K562 (cell line): ENCODE measurements at places on chromosomes 12 and 14. TPM values are rescaled to one million over a fixed set of nuclear protein-coding genes. Genes with fewer than 3 reads are reported as not detected.

GRCh38 chr12:76187177-76187576, 102.7 kb upstream of the NAP1L1 start:
- no peaks in the 10 kb centered on the region for H3K36me3 ChIP-seq
- no peak overlapping the region for H3K27ac ChIP-seq
- DNase-seq = no peak
- H3K27me3 ChIP-seq = no peaks in the 10 kb centered on the region

- no peaks in the 10 kb centered on the region for H3K36me3 ChIP-seq
- no peak overlapping the region for H3K27ac ChIP-seq
- peaks cover 24% of the 10 kb centered on the region for H3K4me1 ChIP-seq
- no peak overlapping the region for H3K4me3 ChIP-seq
These were observed 88.5 kb downstream of the ADGRD1 start for GRCh38 chr12:131041968-131042833.

DNA sequence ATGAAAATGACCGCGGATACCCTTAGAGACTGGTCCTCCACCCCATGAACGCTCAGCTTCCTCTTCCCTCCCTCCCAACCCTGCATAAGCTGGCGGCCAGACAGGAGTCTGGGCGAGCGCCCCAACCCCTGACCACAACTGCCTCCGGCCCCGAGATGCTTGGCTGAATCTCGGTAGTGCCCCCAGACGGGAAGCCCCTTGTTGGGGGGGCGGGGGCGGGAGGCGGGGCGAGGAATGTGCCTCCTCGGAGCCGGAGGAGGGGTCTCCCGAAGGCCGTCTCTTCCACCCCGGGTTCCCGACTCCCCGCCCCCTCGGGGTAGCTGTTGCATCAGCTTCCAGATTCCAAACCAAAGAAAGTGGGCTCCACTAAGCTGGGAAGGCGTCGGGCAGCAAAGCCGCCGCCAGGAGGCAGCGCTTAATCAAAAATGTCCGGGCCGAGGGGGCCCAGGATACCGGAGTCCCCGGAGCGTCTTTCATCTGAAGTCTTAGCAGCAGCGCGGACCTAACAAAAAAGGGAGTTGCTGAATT, 7.1 kb upstream of the MRPL52 start:
- no peak overlapping the region for H3K27ac ChIP-seq
- no peaks in the 10 kb centered on the region for H3K27me3 ChIP-seq
- H3K4me3 ChIP-seq = no peak overlapping the region
- peak; percentile 87 for DNase-seq
- peaks cover 18% of the 10 kb centered on the region; the same call in 2 of the 3 replicates for H3K4me1 ChIP-seq

GRCh38 chr14:105019861-105020814, 745 bp downstream of the CDCA4 start:
- H3K4me1 ChIP-seq = peaks cover 32% of the 10 kb centered on the region
- no peaks in the 10 kb centered on the region for H3K27me3 ChIP-seq
- DNase-seq = no peak
- H3K36me3 ChIP-seq = peaks cover 27% of the 10 kb centered on the region; the same call in 2 of the 3 replicates
- peak overlapping the region; percentile 83 for H3K4me3 ChIP-seq

DNA sequence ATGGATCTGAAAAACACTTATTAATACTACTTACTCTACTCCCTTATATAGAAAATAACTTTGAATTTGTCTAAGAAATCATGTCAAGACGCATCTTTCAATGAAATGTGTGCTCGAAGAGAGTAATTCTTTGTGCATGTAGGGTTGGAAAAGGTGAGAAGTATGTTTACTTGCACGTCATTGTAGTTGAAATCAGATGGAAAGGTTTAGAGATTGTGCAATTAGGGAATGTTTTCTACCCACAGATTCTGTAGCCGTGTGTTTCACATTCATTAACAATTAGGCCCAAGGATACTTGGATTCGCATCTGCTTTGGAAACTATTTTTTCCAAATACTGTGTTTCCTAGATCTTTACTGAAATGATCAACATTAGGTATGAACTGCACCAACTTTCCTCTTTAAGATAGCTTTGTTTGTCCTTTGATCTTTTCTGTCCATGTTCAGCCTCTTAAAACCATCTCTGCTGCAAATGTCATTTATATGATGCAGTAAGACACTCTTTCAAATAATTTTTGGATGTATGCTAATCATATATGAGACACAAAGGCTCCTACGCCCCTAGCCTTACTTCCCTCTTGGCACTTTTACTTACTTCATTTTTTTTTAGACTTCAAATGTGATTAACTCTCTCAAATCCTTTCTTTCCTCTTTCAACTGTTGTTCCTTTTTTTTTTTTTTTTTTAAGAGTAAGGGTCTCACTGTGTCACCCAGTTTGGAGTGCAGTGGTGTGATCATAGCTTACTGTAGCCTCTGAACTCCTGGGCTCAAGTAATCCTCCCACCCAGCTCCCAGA, 58.0 kb upstream of the PSMA6 start:
- H3K27ac ChIP-seq = no peak overlapping the region
- no peak for DNase-seq
- H3K4me1 ChIP-seq = no peaks in the 10 kb centered on the region
- H3K36me3 ChIP-seq = no peaks in the 10 kb centered on the region

GRCh38 chr14:64461221-64461620, 4.1 kb upstream of the AKAP5 start:
- no peaks in the 10 kb centered on the region for H3K27me3 ChIP-seq
- H3K36me3 ChIP-seq = peaks cover 40% of the 10 kb centered on the region; the same call in 2 of the 3 replicates
- H3K27ac ChIP-seq = no peak overlapping the region
- no peak for DNase-seq
- H3K4me1 ChIP-seq = peaks cover 8% of the 10 kb centered on the region

GRCh38 chr12:124205405-124205804, 89.5 kb upstream of the RFLNA start:
- DNase-seq = no peak
- H3K36me3 ChIP-seq = no peaks in the 10 kb centered on the region

DNA sequence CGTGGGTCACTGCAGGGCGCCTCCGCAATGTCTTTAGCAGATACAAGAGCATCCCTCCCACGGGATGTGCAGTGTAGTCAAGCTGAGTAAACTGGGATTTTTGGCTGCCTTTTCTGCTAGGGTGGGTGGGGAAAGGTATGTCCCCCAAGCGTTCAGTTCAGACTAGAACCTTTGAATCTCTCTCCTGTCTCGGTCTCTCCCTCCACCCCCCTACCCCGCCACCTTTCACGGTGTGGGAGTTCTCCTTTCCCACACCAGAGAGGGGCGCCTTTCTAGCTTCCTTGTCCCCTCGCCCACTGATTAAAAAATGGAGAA, 525 bp upstream of the FAR2 start:
- H3K27me3 ChIP-seq = no peaks in the 10 kb centered on the region
- peak overlapping the region; percentile 47 for H3K4me3 ChIP-seq
- H3K4me1 ChIP-seq = peaks cover 15% of the 10 kb centered on the region; the same call in 1 of the 2 replicates
- peak overlapping the region; percentile 78 for H3K27ac ChIP-seq

GRCh38 chr12:16939871-16940306, 333.9 kb upstream of the LMO3 start:
- no peaks in the 10 kb centered on the region for H3K4me1 ChIP-seq
- peak; percentile 44 for DNase-seq
- H3K4me3 ChIP-seq = no peak overlapping the region
- H3K27ac ChIP-seq = no peak overlapping the region

- H3K36me3 ChIP-seq = no peaks in the 10 kb centered on the region
- no peaks in the 10 kb centered on the region for H3K4me1 ChIP-seq
- DNase-seq = no peak
- H3K4me3 ChIP-seq = no peak overlapping the region
- no peaks in the 10 kb centered on the region for H3K27me3 ChIP-seq
These were observed 67.9 kb upstream of the PDZRN4 start for GRCh38 chr12:41120211-41120610.

Gene BCL11B
- polyA plus RNA-seq = not detected in 2 replicates

- no peak overlapping the region for H3K4me3 ChIP-seq
- no peak overlapping the region for H3K27ac ChIP-seq
- no peaks in the 10 kb centered on the region for H3K4me1 ChIP-seq
These were observed 113.1 kb downstream of the NELL2 start for GRCh38 chr12:44763021-44763420.

Gene STAT2
- polyA plus RNA-seq = 39.1 and 40.1 TPM in 2 replicates

DNA sequence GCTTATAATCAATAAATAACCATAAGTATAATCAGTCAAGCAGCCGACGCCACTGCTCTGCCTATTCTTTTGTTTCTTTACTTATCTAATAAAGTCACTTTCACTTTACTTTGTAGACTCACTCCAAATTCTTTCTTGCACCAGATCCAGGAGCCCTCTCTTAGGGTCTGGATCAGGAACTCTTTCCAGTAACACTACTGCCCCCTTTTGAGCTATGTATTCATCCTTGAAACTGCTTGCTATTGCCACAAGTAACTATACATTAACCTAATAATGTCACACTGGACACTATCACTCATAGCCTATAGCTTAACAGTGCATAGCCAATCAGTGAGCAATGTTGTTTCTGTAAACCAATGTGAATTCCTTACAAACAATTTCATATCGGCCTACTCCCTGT, 2.8 kb upstream of the NID2 start:
- no peak overlapping the region for H3K27ac ChIP-seq
- DNase-seq = no peak
- H3K4me1 ChIP-seq = no peaks in the 10 kb centered on the region
- no peak overlapping the region for H3K4me3 ChIP-seq
- no peaks in the 10 kb centered on the region for H3K36me3 ChIP-seq

DNA sequence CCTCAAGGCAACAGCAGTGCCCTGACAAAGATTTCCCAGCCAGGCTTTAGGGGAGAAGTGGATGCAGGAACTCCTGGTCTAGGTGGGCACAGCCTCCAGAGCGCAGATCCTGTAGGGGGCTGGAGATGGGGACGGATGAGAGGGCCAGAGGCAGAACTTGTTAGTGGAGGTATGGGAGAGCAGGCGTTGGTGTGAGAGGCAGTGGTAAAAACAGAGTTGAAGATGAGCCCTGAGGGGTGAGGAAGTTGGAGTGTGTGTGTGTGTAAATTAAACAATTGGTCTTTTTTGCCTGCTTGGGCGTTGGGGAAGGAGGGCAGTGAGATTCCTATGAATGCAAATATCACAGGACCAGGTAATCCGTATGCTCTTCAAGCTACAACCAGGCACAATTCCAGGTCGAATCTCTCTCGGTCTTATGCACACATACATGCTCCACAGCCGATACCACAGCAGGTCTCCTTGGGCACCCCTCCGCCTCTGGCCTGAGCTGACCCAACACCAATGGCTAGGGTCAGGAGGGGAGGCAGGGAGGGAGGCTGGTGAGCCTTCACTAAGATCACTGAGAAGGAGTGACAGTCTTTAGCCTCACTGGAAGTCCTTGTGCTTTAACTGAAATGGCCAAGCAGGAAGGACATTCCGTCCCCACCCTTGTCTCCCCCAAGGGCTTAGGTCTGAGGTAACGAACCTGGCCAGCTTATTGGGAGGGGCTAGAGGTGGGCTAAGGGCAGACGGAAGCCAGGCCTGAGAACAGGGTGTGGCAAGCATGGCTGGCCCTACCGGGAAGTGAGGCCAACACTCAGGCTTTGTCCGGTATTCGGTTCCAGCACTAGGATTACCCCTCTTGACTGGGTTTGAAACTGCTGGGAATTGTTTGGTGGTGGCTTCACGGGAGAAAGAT, 1.5 kb upstream of the KRT7 start:
- H3K36me3 ChIP-seq = no peaks in the 10 kb centered on the region
- H3K27ac ChIP-seq = no peak overlapping the region
- H3K27me3 ChIP-seq = peaks cover 2% of the 10 kb centered on the region; the same call in 2 of the 3 replicates
- no peak overlapping the region for H3K4me3 ChIP-seq

Gene KRT77
- polyA plus RNA-seq = not detected in 2 replicates

DNA sequence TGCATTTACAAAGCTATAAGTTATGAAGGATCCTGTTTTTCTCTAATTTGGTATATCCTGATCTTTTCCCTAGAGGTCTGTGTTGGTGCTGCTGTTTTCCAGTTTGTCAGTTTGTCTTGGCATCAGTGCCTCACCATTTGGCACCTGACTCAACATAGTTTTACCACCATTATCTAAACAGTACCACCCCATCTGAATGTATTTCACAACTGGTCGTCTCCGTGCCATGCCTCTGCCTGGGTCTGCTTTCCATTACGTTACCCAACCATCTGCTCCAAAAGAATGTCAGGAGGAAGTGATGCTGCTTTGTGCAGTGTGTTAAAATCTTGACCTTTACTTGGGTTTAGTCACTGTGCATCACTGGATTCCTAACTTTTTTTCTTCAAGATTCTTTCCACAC, 129.3 kb upstream of the RASSF8 start:
- no peaks in the 10 kb centered on the region for H3K27me3 ChIP-seq
- DNase-seq = no peak
- H3K36me3 ChIP-seq = no peaks in the 10 kb centered on the region
- no peak overlapping the region for H3K27ac ChIP-seq
- H3K4me1 ChIP-seq = no peaks in the 10 kb centered on the region

Gene TMTC1
- polyA plus RNA-seq = not detected in 2 replicates

GRCh38 chr14:93173943-93174395, 10.7 kb downstream of the MOAP1 start:
- H3K27ac ChIP-seq = no peak overlapping the region
- DNase-seq = peak; percentile 16
- no peaks in the 10 kb centered on the region; the same call in 1 of the 2 replicates for H3K4me1 ChIP-seq
- H3K4me3 ChIP-seq = no peak overlapping the region
- no peaks in the 10 kb centered on the region for H3K27me3 ChIP-seq

DNA sequence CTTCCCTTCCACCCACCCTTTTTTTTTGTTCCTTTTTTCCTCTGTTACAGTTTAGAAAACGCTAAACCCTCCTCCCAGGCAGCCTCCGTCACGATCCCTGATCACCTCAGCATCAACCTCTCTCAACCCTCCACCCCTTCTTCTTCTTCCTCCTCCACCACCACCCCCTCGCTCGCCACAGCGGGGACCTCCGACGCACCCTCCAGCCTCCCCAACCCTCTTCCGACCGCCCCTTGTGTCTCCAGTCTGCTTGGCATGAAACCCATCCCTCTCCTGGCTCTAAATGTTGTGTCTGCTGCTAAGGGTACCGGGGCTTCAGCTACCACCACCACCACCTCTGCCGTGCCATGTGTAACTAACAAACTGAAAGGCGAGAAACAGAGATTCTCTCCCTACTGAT, 22.9 kb downstream of the PCBP2 start:
- no peak overlapping the region for H3K27ac ChIP-seq
- no peaks in the 10 kb centered on the region; the same call in 2 of the 3 replicates for H3K4me1 ChIP-seq
- H3K4me3 ChIP-seq = no peak overlapping the region
- no peaks in the 10 kb centered on the region for H3K27me3 ChIP-seq

DNA sequence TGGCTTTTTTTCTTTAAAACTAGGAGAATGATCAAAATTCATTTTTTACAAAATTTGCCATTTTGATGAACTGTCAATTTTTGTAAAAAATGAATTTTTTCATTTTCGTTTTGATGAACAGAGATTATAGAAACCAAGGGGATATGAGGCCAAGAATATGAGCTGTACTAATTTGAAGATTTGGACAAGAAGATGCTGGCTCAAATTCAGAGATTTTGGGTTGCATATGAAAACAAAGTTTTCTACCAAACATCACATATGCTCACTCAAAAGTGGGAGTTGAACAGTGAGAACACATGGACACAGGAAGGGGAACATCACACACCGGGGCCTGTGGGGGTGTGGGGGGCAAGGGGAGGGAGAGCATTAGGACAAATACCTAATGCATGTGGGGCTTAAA, 230.7 kb downstream of the SNAPC1 start:
- H3K4me1 ChIP-seq = no peaks in the 10 kb centered on the region
- DNase-seq = no peak
- H3K27ac ChIP-seq = no peak overlapping the region

- no peak for DNase-seq
- no peak overlapping the region for H3K27ac ChIP-seq
- H3K4me3 ChIP-seq = no peak overlapping the region
- H3K27me3 ChIP-seq = no peaks in the 10 kb centered on the region
- no peaks in the 10 kb centered on the region for H3K4me1 ChIP-seq
- H3K36me3 ChIP-seq = no peaks in the 10 kb centered on the region
These were observed 755.6 kb downstream of the MED13L start for GRCh38 chr12:115521771-115522409.
